ENCODE measurements at places on chromosomes 2 and 18. TPM values are rescaled to one million over a fixed set of nuclear protein-coding genes. Genes with fewer than 3 reads are reported as not detected.

GRCh38 chr18:5958822-5959221 lies 63.5 kb upstream of the TMEM200C start:
- no peak for DNase-seq

GRCh38 chr2:24948506-24948905 lies 23.2 kb downstream of the DNAJC27 start:
- DNase-seq, result no peak

GRCh38 chr2:65800998-65801397 lies 368.6 kb upstream of the SPRED2 start:
- DNase-seq, result no peak

GRCh38 chr2:43348908-43349661 lies 122.7 kb upstream of the ZFP36L2 start:
- DNase-seq, result no peak

DNA sequence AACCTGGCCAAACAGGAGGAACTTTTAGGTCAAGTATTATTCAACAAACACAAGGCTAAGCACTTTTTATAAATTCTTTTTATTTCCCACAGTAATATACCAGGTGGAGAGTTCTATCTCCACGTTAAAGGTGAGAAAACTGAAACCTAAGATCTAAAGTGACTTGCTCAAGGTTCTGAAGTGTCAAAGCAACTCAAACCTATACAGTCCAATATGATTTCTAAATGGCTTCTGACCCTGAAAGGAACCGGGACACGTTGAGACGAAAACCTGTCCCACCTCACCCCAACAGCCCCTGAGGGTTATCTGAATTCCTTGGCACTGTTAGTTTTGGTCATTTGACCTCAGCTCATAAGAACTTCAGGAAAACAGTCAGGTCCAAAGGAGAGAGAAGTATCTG lies 814.5 kb upstream of the LRATD1 start:
- no peak for DNase-seq

GRCh38 chr2:29463181-29463900 lies 348.1 kb downstream of the CLIP4 start:
- DNase-seq, result no peak

DNA sequence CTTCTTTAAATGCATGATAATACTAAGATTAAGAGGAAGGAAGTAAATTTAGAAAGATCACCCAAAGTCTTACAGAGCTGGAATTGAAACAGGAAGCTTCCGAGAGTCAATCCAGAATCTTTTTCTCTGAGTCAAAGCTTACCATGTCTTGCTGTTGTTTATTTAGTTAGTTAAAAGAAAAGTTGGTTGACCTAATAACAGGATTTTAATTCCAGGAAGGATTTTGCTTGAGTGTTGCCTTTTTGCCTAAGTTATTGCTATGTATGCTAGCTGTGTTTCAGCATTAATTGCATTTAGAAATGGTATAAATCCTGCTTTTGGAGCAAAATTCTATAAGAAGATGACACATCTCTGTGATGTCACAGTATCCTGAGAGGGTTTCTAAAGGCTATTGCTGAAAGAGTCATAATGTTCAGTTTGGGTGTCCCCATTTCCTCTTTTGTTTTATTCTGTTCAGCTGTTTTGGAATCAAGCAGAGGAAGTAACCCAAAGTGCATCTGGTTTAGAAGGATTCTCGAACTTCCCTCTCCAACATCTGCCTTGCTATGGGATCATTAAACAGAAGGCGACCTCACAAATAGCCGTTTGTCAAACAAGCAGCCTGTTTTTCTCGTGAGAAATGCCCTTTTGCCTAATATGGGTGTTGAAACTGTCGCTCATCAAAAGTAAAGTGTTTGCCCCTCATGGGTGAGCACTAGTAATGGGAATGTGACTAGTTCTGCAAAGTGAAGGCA lies 271.5 kb upstream of the MMADHC start:
- peak; percentile 43 for DNase-seq

DNA sequence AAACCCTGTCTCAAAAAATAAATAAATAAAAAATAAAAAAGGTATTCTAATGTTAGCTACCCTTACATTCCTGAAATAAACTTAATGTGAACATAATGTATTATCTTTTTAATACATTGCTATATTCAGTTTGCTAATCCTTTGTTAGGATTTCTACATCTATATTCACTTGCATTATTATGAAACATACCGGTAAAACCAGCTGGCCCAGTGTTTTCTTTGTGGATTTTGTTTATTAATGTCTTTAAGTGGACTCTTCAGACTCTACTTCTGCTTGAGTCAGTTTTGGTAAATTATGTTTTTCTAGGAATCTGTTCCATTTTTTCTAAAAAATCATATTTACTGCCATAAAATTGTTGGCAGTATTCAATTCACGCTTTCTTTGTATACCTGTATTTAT lies 34.5 kb downstream of the PTPN2 start:
- DNase-seq, result peak; percentile 50

GRCh38 chr2:111634050-111634794 lies 249.8 kb downstream of the ANAPC1 start:
- no peak for DNase-seq

GRCh38 chr2:31138037-31138962 lies at the start of gene GALNT14:
GALNT14 (minus strand) TSS chr2:31138440; CDS start chr2:31138086, 354 bp downstream.
- peak; percentile 70 for DNase-seq

DNA sequence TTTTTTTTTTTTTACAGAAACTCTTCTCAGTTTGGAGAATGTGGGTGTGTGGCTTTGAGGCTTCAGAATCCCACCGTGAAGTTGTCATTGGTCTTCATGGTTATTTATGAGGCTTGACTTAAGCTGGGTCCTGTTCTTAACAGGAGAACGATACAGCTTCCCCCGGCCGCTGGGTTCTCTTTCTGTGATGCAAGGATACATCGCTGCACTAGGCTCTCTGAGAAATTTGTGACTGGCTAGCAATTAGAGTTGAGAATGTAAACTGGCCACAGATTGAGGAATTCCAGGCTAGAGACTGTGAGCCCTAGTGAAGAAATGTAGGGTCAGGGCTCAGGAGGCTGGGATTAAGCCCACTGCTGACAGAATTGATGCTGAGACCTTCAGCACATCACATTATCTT lies 29.8 kb downstream of the MGAT5 start:
- no peak for DNase-seq

- DNase-seq, result peak; percentile 79
Measured at GRCh38 chr2:101518578-101519492, 43.9 kb upstream of the RFX8 start.

- no peak for DNase-seq
Measured at GRCh38 chr2:30380824-30381223, 66.2 kb upstream of the LCLAT1 start.

- no peak for DNase-seq
Measured at GRCh38 chr2:85635011-85635410, 19.0 kb downstream of the USP39 start.

- DNase-seq, result no peak
Measured at GRCh38 chr2:133484784-133485183, 83.5 kb downstream of the NCKAP5 start.

- DNase-seq, result no peak
Measured at GRCh38 chr18:6661692-6662415, 67.7 kb upstream of the ARHGAP28 start.

DNA sequence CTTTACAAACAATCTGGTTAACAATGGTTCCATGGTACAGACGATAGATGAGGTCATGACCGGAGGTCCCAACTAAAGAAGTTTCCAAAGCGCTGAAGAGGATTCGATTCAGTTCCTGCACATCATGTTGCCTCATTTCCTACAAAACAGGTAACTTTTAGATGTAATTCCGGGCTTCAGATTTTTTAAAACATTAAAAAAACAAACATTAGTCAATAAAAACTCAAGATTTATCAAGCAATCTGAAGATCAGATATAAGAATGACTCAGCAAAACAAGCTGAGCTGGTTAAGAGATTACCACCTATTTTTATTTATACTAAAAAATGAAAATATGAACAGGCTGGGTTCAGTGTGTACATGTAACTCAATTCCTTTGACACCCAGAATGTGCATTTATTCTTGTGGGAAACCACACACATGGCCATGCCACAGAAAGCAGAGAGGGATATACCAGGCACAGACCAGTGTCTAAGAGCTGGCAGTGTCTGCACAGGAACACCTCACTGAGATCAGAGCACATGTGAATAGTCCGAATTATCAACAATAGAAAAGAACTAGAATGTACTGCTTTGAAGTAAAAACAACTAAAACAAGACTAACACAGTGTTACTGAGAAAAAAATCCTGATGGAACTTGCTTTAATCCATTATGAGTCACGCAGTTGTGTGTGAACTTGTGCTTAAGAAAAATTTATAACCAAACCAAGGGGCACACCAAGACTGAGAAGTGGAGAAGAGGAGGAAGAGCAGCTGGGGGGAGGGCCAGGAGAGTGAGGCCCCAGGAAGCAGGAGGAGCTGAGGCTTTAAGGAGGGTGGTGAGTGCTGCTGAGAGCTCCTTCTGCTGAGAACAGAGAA lies 9.5 kb downstream of the USP40 start:
- no peak for DNase-seq

DNA sequence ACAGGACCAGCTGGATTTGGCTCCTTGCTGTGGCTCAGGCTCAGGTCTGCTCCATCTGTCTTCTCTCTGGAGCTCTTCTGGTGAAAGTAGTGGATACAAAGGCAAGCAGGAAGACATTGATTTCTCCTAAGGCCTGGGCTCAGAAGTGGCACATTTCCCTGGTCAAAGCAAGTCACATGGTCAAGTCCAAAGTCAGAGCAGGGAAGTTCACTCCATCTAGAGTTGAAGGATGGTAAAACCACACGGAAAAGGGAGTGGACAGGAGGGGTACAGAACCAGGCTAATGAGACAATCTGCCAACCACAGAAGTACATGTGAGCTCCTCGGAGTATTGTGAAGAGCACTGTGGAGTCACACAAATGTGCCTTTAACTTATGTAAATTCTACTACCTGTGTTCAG lies 66.1 kb downstream of the MARCO start:
- DNase-seq, result no peak

- DNase-seq, result no peak
Measured at GRCh38 chr2:225002656-225003045, 39.6 kb downstream of the DOCK10 start.

- DNase-seq, result peak; percentile 27
Measured at GRCh38 chr18:65936678-65937077, 185.9 kb downstream of the CDH7 start.

- peak; percentile 91 for DNase-seq
Measured at GRCh38 chr2:54669677-54670484, 53.6 kb upstream of the EML6 start.

DNA sequence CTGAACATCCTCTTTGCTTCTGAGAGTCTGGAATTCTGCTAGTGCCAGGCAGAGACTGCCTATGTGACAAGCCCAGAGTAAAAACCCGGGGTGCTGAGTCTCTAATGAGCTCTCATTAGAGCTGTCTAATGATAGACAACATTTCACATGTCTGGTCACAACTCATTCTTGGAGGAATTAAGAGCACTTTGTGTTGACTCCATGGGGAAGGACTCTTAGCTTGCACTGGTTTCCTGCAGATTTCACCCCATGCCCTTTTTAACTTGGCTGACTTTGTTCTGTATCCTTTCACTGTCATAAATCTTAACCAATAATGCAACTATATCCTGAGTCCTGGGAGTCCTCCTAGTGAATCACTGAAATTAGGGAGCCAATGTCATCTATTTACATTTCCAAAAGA lies 33.5 kb downstream of the FBXO15 start:
- no peak for DNase-seq

GRCh38 chr2:180975585-180975984 lies 4.8 kb upstream of the UBE2E3 start:
- DNase-seq, result no peak

- peak; percentile 37 for DNase-seq
Measured at GRCh38 chr2:17918789-17919188, 40.3 kb downstream of the KCNS3 start.

GRCh38 chr2:120262761-120263428 lies 10.2 kb downstream of the RALB start:
- DNase-seq, result no peak

DNA sequence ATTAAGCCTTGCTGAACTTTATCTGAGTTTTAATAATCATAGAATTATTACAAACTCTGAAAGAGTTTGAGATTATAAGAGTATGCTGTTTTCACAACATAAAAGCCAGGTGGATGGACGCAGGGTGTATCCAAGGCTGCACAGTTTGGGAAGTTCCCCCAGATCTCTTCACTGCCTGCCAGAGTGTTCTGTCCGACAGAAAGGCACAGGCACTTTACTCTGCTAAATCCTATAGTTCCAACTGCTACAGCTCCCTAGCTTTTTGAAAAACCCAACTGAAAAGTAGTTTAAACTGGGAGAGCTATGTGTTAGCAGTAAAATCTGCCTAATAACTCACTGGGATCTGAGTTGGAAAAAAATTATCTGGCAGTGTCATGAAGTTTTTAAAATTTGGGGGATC lies 38.0 kb downstream of the MFSD6 start:
- no peak for DNase-seq

DNA sequence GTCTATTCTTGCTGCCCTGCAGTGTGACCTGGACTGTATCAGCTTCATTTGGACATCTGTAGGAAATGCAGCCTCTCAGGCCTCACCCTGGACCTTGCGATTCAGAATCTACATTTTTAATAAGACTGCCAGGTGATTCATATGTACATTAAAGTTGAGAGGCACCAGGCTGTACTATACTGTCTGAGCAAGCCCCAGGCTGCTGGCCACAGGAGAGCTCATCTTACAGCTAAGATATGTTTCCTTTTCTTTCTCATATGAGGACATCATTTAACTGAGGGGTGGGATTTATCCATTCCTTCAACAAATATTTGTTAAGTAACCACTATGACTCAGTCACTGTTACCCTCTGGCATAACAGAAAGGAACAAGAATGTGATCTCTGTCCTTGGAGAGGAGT lies 78.2 kb upstream of the GCFC2 start:
- DNase-seq, result no peak

DNA sequence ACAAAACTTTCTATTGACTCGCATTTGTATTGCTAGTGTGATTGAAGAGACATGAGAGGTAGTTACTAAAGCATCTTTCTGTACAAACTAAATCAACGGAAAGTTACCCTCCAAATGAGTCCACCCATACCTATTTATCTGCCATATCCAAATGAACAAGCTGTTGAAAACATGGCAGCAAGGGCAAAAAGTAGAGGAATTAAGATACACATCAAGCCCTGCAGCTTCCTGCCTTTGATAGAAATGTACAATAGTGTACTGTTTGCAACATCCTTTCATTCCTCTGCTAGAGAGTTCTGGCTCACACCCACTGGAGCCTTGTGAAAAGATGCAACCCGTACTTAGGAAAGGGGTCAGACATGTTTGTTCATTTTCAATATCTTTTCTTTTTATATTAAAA lies 122.5 kb downstream of the ERBB4 start:
- no peak for DNase-seq

The GALNT5 gene
- 15.9 TPM for total RNA-seq

The HOXD1 gene
- 2.5 TPM for total RNA-seq

The C2orf66 gene
- not detected for total RNA-seq

The NAT8 gene
- not detected for total RNA-seq

The CYP27C1 gene
- 2.9 TPM for total RNA-seq

The SOX11 gene
- total RNA-seq, result 0.06 TPM

The INHA gene
- 0.58 TPM for total RNA-seq

The CRYBA2 gene
- not detected for total RNA-seq

The ERCC3 gene
- 35.8 TPM for total RNA-seq

The RGPD4 gene
- 0.15 TPM for total RNA-seq

The NEU2 gene
- not detected for total RNA-seq

The TUBA3D gene
- not detected for total RNA-seq

The CCDC141 gene
- 25.7 TPM for total RNA-seq

The ST8SIA5 gene
- 0.09 TPM for total RNA-seq

The RPIA gene
- total RNA-seq, result 18.4 TPM

The PROKR1 gene
- total RNA-seq, result not detected

The FAM124B gene
- total RNA-seq, result 1.6 TPM

The FAM228A gene
- 3.9 TPM for total RNA-seq

The ABCG8 gene
- total RNA-seq, result not detected

Data from lung (tissue), 17 donors.